SK-N-DZ (cell line): ENCODE measurements at places on chromosomes 4 and X.

DNA sequence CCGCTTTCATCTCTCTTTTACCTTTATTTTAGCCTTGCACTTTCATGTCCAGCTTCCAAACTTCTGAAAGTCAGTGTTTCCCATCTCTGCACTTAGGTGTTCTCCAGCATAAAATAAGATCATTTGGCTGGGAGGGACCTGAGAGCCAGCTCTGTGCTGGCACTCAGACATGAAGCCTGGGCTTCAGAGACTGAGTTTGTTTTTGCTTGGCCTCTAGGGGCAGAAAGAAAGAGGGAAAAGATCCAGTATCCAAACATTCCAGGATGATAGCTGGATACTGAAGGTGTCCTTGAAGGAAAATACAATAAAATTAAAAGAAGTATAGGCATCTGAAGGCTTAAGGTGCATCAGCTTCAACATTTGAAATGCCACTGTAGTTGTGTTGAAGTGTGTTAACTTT lies 202.4 kb upstream of the ZIC3 start:
- DNase-seq: no peak

DNA sequence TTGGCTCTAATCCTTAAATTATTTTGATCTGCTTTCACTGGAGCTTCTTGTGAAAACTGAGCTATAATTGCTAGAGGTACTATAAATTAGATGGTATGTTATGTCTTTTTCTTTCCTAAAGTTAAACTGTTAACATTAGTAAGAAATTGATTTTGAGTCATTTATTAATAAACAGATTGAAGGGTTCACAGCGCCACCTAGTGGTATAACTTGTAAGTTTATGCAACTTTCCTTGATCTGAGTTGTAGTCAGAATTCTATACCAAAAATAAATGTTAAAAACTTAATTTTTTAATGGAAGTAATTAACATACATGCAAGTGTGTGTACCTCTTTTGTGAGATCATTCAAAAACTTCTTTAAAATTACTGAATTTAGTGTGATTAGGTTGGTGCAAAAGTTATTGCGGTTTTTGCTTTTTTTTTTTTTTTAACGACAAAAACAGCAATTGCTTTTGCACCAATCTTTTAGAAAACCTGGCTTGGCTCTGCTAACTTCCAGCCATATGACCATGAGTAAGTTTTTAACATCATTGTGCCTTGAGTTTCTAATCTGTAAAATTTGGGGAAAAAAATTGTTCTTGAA lies 151.5 kb downstream of the CENPC start:
- DNase-seq: peak; percentile 24

DNA sequence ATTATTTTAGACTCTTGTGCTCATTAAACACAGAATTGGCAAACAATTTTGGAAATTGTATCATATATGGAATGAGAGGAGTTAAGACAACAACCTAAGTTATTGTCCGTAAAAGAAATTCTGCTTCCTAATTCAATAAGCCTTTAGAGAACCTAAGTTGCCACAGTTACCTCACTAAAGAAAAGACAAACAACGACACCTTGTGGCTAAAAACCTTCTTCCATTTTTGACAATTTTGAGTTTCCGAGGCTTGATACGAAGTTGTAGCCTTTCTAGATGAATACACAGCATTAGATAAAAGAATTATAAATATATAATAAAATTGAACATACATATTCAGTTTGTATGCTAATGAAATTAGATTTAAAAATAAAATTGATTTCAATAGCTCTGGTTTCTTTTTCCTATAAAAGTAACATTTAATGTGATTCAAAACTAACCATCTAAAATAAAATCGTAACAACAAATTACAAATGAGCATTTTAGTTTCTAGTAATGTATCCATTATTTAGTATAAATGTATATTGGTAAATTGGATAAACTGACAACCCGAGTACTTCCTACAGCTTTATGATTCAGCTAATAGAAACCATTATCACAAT lies 275.1 kb downstream of the GPM6A start:
- DNase-seq: peak; percentile 37

DNA sequence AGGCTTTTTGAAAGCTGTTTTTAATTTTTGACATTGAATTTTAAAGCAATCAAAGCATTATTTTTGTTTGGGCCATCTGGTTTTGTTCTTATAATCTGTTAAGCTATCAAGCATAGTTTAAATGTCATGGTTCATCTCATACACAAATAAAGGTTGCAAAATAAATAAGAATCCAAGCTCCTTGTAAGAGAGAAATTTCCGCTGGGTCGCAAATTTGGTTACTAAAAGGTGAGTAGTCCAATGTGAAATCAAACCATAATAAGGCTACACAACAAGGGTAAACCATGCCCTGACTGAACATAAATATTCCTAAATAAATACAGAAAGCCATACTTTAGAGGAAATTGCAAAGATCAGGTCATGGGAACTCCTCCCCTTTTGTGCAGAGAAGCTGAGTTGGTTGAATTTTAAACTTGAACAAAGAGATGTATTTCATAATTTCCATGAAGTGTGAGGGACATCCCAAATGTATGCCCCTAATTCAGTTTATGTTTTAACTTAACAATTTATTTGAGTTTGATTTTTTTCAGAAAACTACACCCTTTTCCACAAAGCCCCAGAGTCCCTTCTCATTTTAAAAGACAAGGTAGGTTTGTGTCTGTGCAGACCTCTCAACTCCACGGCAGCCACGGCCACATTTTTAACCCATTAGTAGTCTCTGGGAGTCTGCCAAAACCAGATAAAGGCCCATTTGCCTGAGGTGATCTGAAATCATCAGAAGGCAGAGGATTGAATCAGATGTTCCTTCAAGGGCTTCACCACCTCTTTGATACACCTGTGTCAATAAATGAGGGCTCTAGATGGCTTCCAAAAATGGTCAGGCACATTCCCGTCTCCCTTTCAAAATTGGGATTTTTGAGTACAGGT lies 85.2 kb downstream of the PLAC1 start:
- no peak for DNase-seq

GRCh38 chr4:173436149-173436579 lies 37.2 kb upstream of the SCRG1 start:
- no peak for DNase-seq

DNA sequence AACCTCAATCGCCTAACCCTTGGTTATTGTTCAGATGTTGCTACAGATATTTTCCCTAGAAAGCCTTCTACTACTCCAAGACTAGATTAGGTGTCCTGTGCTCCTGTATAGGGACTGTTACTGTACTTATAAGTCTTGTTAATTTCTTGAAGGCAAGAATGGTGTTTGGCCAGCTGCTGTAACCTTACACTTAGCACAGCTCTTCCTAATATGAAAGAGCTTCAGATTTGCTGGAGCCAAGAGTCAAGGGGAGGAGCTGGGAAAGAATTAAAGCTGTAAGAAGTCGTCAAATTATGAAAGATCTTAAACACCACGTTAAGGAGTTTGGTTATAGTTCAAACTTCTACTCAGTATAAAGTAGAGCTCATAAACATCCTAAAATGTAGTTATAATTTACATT lies 245.9 kb upstream of the TLL1 start:
- no peak for DNase-seq

DNA sequence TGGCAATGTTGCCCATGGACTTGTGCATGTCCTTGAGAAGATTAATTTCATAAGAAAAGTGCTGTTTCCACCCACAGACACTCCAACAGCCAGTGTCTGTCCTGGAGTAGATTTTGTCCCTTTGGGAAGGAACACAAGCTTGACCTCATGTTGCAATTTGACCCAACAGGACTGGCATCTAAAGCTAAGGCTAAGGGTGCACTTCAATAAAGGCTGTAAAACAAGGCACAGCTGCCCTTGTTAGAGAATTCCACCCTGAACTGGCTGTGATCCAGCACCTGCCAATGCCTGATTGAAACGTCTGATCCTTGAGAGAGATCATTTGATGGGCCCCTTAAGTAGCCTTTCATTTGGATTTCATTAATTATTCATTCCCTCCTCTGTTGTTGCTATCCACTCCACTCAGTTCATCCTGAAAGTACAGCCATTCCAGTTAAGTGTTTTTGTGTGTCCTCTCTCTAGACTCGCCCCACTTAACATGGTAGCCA lies 56.2 kb downstream of the CD99L2 start:
- no peak for DNase-seq

GRCh38 chr4:37139987-37140386 lies 104.6 kb upstream of the NWD2 start:
- peak; percentile 65 for DNase-seq

DNA sequence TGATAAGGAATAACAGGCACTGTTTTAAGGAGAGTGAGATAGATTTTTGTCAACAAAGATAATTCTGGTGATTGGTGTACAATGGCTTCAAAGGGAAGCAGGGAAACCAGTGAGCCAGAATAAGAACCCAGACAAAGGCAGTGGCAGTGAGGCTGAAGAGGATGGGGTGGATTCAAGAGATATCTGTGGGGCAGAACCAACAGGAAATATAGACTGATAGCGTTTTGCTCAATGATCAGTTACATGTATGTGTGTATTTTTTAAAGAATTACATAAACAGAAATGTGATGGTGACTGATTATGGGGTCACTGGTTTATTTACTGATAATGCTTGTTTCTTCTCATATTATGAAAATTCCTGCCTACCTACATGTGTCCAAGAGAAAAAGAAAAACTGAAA lies 66.4 kb downstream of the AMMECR1 start:
- no peak for DNase-seq

DNA sequence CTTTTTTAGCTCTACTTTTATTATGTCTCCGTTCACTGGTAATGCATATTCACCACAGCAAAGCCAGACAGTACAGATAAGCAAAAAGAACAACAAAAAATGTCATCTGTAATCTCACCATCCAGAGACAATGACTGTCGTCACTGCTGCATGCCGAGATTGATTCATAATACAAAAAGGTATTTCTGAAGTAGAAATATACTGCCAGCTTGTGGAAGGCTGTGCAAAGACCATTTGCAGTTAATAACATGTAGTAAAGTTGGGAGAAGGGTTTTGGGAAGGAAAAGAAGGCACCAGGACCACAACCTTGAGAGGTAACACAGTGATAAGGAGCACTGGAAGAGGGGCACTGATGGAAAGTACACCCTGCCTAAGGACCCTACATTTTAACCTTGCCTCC lies 223.0 kb upstream of the ZIC3 start:
- DNase-seq: no peak

GRCh38 chr4:140078366-140078765 lies 75.6 kb downstream of the MAML3 start:
- DNase-seq: no peak

- DNase-seq: no peak
These were observed 12.5 kb upstream of the CRLF2 start for GRCh38 chrX:1224954-1225353.

GRCh38 chrX:30895370-30895769 lies 6.3 kb upstream of the TAB3 start:
- DNase-seq: no peak

- no peak for DNase-seq
These were observed 516.8 kb downstream of the CFAP47 start for GRCh38 chrX:36436361-36436760.

- DNase-seq: peak; percentile 42
These were observed 88.3 kb downstream of the NHSL2 start for GRCh38 chrX:71998836-71999509.

- no peak for DNase-seq
These were observed 51.7 kb upstream of the AFF2 start for GRCh38 chrX:148448686-148449085.

GRCh38 chr4:167088115-167088514 lies 146.2 kb downstream of the SPOCK3 start:
- DNase-seq: no peak

GRCh38 chrX:72169008-72169728 lies 12.4 kb upstream of the PIN4 start:
- no peak for DNase-seq

GRCh38 chr4:124019749-124020549 lies 623.4 kb downstream of the SPRY1 start:
- no peak for DNase-seq

DNA sequence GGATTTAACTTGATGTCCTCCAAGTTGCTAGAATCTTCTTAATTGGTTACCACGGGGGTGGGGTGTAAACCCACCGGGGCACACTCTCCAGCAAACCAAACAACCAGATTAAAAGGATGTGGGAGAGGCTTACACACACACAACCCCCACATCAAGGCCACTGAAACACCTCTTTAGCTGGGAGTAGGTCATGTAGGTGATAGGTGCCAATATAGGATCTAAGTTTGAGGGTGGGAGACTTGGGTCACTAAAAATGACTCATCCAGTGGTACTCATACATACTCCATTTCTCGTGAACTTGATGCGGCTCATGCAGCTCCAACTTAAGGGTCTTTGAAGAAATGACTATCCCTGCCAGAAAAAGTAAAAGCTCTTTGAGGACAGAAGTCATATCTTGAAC lies 20.5 kb upstream of the CD40LG start:
- DNase-seq: no peak

- no peak for DNase-seq
These were observed 78.0 kb upstream of the RXFP1 start for GRCh38 chr4:158443731-158444130.

GRCh38 chr4:27701606-27702005 lies 841.0 kb downstream of the STIM2 start:
- DNase-seq: no peak

GRCh38 chrX:147917700-147918695 lies 6.3 kb downstream of the FMR1 start:
- no peak for DNase-seq

DNA sequence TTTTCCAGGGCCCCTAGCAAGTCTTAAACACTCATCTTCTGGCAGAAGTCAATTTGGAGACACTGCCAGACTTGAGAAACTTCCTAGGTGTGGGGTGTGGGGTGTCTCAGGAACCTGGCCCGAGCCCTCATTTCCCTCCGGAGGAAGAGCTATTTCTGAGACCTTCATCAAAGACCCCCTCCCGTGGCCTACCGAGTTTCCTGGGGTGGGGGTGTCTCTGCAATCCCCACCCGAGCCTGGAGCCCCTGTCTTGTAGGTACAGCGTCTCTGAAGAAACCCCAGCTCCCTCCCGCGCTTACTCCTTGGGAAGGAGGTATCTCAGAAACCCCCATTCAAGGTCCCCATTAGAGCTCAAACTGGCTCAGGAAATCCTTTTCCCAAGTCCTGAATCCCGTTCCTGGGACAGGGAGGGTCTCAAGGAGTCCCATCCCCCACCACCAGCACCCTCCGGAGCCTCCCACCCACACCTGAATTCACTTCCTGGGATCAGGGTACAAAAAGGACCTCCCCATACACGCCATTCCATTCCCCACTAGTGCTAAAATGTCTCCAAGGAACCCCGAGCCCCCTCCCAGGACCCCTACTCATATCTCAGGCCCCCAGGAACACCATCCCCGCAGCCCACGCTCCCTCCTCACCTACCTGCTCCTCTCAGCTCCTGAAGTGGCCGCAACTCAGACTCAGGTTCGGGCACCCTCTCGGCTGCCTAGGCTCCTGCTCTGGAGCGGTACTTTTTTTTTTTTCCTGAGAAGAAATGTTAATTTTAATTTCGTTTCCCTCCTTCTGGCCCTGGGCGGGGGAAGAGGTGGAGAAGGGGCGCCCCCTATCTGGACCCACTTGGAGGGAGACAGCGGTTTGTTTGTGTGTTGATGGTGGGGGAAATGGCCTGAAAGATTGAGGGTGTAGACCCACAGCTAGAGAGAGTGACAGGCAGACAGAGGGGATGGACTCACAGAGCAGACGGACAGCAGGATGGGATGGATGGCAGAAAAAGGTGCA lies 1.1 kb downstream of the SLC38A5 start:
- DNase-seq: no peak

- no peak for DNase-seq
These were observed 7.5 kb upstream of the DDX3X start for GRCh38 chrX:41326431-41326830.

GRCh38 chrX:18565727-18566126 lies 106.2 kb downstream of the RS1 start:
- no peak for DNase-seq
